Fibroblast of pulmonary artery (primary cell): ENCODE measurements at places on chromosomes 2 and 18.
A peak's percentile ranks its signal among the peaks of the same experiment; 100 is the strongest.

- no peak for DNase-seq
These were observed 585 bp upstream of the ANAPC1 start for GRCh38 chr2:111884592-111884964.

- no peak for DNase-seq
These were observed 156.3 kb upstream of the CCDC68 start for GRCh38 chr18:55115606-55116005.

DNA sequence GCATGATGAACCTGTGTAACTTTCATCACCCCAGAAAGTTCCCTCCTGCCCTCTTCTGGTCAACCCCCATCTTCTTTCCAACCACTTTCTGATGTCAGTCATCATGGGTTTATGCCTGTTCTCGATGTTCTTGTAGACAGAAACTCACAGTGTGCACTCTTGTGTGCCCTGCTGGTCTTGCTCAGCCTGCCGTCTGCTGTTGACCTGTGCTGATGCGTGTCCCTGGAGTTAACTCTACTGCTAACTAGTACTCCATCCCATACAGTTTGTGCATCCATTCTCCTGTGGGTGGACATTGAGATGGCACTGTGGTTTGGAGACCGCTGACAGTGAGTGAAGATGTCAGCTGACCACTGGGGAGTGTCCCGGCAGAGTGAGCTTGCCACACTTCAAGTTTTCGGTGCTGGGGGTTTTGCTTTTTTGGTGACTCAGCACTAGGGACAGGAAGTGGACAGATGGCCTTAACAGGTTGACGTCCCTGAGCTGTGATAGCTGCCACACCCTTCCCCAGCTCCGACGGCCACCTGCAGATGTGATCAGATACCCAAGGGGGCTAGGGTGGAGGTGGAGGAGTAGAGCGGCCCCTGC is 14.8 kb downstream of the KLHL29 start:
- DNase-seq: no peak

GRCh38 chr18:9449600-9450414 is 25.5 kb upstream of the RALBP1 start:
- DNase-seq: no peak

DNA sequence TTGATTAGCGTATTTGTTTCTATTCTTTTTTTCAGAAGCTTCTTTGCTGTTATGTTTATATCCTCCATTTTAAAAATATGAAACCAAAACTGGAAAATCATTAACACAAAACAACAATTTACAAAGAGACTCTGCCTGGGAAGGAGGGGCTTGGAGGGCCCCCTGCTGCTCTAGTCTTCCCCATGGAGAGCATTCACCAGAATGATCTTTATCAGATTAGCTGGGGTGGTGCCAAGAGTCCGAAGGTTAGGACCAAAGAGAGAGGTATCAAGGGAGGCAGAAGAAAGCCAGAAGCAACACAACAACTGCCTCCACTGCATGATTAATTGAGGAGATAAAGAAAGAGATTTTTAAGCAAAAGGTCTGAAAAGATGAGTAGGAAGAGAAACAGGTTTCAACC is 218.6 kb downstream of the IRS1 start:
- no peak for DNase-seq

DNA sequence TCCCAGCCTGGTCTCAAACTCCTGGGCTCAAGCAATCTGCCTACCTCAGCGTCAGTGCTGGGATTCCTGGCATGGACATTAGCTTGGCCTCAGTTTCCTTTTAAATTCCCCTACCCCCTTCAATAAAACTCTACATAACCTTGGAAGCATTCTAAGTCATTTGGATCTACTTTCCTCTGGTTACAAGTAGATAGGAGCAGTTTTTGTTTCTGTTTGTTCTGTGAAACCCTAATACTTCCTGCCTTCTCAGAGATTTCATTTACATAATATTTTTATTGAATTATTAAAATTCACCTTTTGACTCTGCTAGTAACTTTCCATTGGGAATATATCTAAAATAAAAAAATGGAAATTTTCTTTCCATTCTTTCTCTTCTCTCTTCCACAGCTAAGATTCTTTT is 25.9 kb downstream of the GIGYF2 start:
- DNase-seq: no peak

DNA sequence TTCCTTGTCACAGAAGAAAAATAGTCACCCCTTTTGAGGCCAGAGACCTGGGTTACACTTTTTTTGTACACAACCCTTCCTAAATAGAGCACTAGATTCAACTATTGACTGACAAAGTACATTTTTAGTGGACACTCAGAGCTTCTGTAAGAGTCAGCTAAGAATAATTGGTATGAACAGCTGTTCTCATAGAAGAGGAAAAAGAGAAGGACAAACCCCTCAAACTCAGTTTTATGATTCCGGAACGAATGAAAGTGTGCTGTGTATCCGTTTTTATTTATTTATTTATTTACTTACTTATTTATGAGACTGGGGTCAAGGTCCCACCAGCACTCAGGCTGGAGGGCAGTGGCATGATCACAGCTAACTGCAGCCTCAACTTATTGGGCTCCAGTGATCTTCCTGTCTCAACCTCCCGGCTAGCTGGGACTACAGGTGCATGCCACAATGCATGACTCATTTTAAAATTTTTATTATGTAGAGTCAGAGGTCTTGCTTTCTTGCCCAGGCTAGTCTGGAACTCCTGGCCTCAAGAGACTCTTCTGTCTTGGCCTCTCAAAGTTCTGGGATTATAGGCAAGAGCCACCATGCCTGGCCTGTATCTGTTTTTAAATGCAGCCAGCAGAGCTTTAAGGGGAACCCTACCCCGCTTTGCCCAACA is 36.0 kb upstream of the FZD5 start:
- DNase-seq: no peak

DNA sequence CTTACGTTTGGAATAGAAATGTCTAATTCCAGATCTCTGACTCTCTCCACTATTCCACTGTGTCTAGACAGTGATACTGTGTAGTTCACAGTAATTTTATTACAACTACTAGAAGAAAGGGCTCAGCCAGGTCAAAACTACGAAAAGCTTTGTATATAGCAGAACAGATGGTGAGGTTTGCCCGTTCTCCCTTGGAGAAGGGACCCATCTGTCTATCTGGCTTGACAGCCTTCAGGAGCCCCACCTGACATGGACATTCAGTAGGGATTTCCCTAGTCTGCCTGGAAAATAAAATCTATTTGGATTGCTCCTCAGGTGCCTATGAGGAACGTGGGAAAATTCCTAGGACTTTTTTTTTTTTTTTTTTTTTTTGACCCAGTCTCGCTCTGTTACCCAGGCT is 435.4 kb downstream of the NRXN1 start:
- no peak for DNase-seq

DNA sequence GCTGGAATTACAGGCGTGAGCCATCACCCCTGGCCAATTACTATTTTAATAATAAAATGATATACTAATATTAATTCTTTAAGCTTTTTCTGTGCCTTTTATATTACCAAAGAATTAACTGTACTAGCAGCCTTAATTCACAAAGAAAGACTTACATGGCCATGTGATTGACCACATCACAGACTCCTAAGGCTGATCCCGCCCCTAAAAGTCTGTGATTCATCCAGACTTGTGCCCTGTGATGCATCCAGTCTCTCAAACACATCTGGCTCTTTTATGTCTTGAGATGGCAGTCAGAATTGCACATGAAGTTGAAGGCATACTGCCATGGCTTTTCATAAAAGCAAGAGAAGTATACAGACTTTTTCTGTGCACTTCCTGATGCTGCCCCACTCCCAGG is 91.7 kb downstream of the DTNA start:
- DNase-seq: peak; percentile 21

GRCh38 chr2:168278424-168278888 is 31.1 kb upstream of the STK39 start:
- peak; percentile 6 for DNase-seq

DNA sequence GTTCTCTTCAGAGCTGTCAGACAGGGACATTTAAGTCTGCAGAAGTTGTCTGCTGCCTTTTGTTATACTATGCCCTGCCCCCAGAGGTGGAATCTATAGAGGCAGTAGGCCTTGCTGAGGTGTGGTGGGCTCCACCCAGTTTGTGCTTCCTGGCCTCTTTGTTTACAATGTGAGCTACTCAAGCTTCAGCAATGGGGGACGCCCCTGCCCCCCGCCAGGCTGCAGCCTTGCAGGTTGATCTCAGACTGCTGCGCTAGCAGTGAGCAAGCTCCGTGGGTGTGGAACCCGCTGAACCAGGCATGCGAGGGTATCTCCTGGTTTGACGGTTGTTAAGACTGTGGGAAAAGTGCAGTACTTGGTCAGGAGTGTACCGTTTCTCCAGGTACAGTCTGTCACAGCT is 24.0 kb upstream of the PAIP2B start:
- DNase-seq: no peak

DNA sequence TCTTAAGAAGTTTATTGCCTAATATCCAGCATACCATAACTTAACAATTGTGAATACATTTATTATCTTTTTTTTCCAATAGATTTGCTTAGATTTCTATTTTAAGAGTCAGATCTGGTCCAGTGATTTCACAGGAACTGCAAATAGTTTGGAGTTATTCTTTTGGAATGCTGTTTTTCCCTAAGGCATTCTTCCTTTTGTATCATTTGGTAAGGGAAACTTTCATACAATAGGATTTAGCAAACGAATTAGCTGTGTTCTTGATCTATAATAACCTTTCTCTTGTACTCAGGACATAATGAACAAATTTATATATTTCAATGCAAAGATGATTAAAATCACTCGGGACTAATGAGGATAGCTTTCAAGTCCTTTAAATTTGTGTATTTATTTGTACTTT is 201.6 kb downstream of the ERBB4 start:
- no peak for DNase-seq

GRCh38 chr2:172849519-172850217 is 114.0 kb downstream of the RAPGEF4 start:
- no peak for DNase-seq

DNA sequence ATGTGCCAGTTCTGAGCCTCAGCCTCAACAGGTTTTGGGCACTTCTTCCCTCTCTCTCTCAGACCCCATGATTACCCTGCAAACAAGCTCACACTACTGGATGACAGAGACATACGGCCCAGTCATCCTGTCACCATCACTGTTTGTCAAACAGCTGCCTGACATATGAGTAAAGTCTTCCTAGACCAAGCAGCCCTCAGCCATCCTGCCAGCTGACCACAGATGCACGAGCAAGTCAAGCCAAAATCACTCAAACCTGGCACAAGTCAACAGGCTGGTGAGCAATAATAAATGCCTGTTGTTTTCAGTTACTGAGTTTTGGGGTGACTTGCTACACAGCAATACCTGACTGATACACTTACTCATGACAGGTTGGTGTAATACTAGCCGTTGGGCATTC is 75.5 kb upstream of the KLF7 start:
- DNase-seq: no peak

- DNase-seq: peak; percentile 29
These were observed 51.4 kb downstream of the KIF5C start for GRCh38 chr2:148926291-148926961.

GRCh38 chr2:24022324-24022974 is 12.6 kb downstream of the MFSD2B start:
- no peak for DNase-seq

GRCh38 chr18:10850840-10851239 is 298.5 kb downstream of the PIEZO2 start:
- DNase-seq: peak; percentile 67

DNA sequence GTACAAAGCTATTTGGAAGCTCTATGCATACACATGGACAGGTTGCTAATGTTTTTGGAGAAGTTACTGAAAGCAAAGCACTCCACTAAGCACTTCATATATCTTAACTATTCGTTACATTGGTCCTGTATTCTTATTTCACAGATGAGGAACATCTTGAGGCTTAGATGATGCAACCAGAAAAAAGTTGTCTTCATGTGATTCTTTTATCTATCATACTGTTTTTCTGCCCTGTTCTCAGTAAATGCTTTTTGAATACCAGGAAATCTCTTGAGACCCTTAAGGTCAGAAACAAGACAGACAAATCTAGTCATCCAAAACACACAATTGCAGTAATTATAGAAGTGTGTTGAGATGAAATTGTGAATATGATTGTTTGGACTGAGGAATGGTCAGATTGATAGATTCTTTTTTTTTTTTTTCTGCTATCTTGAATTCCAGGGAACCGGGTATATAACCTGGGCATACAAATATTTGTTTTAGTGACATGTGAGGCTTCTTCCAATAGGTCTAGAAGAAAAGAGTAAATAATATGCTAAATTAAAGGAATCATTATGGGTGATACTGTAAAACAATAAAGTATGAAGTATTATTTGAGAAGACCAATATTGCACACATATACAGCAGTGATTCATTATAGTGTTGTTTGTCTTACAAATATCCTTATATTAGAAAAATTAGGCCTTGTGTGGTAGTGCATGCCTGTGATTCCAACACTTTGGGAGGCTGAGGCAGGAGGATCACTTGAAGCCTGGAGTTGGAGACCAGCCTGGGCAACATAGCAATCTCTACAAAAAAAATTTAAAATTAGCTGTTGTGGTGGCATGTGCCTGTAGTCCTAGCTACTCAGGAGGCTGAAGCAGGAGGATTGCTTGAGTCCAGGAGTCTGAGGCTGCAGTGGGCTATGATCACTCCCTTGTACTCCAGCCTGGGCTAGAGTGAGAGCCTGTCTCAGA is 33.7 kb downstream of the EHBP1 start:
- DNase-seq: peak; percentile 33

- peak; percentile 74 for DNase-seq
These were observed 9.1 kb upstream of the AP1S3 start for GRCh38 chr2:223846515-223846914.

DNA sequence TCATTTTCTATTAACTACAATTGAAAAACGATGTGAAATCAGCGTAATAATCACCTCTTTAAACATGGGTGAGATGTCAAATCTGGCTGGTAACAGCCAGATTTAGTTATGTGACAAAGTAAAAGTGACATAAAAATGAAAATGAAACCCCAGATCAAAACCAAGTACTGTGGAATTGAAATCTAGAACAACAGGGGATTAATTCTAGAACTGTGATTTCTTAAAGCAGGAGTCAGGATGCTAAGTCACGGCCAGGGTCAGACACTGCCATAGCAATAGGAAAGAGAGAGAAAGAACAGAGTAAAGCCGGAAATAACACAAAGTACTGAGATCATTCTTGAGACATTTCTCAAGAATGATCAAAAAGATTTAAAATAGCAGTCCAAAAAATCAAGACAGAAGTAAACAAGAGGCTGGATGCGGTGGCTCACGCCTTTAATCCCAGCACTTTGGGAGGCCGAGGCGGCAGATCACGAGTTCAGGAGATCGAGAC is 1183.7 kb upstream of the NXPH2 start:
- DNase-seq: no peak

DNA sequence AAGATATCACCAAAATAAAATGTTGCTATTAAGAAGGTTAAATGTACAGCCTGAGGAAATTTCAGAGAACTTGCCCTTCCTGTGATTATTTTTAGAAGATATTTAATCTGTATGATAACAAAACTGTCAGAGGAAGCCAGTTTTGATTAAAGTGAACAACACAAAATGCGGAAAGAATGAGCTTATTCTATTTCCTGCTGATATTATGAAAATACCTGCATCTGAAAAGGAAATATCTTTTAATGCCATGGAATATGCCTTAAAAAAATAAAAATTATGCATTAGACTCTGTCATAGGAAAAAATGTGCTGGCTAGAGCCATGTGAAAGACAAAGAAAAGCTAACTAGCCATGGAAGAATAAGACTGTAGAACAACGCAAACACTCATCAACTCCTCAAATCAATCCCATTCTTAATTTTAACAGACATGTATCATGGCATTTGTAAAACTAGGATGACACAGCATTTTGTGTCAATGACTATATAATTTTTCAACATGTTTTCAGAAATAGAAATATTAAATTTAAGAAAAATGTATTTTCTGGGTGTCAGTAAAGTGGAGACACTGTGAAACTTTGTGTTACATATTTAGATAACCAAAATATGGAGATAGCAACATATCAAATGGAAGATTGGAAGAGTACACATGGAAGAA is 1768.2 kb downstream of the SUCLG1 start:
- DNase-seq: no peak

GRCh38 chr2:73937899-73938298 is 11.2 kb downstream of the DGUOK start:
- no peak for DNase-seq
